ENCODE measurements at places on chromosomes 3 and 15. TPM values are rescaled to one million over a fixed set of nuclear protein-coding genes. Genes with fewer than 3 reads are reported as not detected.

Gene RARB
- not detected for total RNA-seq

- DNase-seq: no peak
Measured at GRCh38 chr15:60679256-60679655, 200.3 kb upstream of the ICE2 start.

- no peak for DNase-seq
Measured at GRCh38 chr15:74333662-74334061, 33.8 kb downstream of the CYP11A1 start.

Gene SLC51B
- not detected for total RNA-seq

GRCh38 chr3:64815195-64815631 lies 127.4 kb upstream of the ADAMTS9 start:
- DNase-seq: no peak

Gene PRSS50
- total RNA-seq: not detected

GRCh38 chr3:150411106-150411460 lies 3.0 kb downstream of the TSC22D2 start:
- no peak for DNase-seq

GRCh38 chr3:14784087-14784681 lies 34.6 kb upstream of the FGD5 start:
- DNase-seq: no peak

Gene UCN2
- total RNA-seq: not detected

- DNase-seq: no peak
Measured at GRCh38 chr3:40681658-40682055, 156.9 kb downstream of the ZNF621 start.

DNA sequence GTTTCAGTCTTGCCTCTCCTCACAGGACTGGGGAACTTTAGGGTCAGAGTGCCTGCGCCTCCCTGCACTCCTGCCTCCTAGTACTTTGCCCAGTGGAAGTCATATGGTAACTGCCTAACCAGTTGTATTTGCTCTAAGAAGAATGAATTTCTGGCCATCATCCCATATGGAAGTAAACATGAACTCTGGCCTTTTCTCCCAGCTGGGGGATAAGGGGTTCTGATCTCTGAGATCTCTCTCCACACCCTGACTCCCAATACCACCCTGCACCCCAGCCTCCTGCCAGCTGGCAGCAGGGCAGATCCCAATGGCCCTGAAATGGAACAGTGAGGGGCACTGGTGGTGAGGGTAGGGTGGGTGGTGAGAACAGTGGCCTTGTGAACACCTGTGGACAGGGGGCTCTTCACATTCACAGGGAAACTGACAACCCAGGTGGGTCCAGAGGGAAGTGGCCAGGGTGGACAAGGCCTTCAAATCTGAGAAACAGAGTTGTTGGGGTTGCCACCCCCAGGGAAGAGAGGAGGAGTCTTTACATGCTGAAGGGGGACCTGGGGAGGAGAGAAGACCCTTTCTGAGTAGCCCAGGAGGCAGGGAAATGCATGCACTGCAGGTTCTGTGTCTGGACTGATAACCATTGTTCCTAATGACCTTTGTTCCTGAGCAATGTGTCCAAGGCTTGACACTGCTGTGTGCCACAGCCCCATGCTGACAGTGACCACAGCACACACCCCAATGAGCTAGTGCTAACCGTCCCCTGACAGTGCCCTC lies 36.9 kb downstream of the RHCG start:
- DNase-seq: no peak

Gene GPR62
- total RNA-seq: not detected

DNA sequence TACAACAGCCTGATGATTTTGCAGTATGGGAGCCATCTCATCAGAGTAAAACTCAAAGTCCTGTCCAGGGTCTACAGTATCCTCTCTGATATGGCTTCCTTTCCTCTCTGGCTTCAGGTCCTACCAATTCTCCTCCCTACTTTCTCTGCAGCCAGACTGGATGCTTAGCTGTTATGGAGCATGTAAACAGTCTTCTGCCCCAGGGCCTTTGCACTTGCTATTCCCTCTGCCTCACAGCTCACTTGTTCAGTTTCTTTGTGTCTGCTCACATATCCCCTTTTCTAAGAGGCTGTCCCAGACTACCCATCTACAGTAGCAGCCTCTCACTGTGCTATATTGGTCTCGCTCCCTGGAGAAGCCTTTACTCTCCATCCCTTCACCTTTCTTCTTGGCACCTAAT lies 62.2 kb downstream of the TLNRD1 start:
- DNase-seq: no peak

Gene CASR
- total RNA-seq: not detected
